ENCODE measurements at places on chromosomes 2 and 18.
A peak's percentile ranks its signal among the peaks of the same experiment; 100 is the strongest.

- no peak for DNase-seq
Observed at GRCh38 chr2:144466637-144467036, 53.3 kb downstream of the ZEB2 start.

- DNase-seq = no peak
Observed at GRCh38 chr2:171794918-171795317, 99.1 kb downstream of the SLC25A12 start.

- no peak for DNase-seq
Observed at GRCh38 chr2:64763126-64763525, 109.4 kb upstream of the SERTAD2 start.

DNA sequence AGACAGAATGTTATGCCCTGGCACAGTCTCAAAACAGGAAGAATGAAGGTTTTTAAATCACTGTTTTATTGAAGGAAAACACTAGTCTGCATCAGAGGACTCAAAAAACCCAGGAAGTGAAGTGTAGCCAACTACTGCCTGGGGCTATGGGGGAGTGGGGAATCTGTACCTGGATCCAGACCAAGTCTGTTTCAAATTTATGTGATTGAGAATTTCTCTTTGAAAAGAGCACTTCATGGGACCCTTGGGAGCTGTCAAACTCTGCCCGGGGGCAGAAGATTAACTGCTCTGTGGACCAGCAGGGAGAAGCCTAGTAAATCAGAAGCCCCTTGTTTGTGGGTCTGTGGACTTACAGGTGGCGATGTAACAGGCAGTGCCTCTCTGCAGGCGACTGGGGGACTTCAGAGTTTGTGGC is 45.3 kb upstream of the TANC1 start:
- no peak for DNase-seq

DNA sequence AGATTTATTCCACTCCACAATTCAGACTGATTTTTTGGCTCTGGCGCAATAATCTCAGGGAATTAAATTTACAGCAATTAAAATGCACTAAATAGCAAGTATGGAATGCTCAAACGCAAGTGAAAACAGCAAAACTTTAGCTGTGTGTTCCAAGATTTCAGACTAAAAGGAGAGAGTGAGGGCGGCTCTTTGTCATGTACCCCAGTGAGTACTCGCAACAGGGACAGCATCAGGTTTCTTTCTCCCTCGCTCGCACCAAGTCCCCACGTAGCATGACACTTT is 1.1 kb downstream of the ROCK2 start:
- DNase-seq = no peak

- no peak for DNase-seq
Observed at GRCh38 chr2:77147153-77147552, 375.0 kb downstream of the LRRTM4 start.

DNA sequence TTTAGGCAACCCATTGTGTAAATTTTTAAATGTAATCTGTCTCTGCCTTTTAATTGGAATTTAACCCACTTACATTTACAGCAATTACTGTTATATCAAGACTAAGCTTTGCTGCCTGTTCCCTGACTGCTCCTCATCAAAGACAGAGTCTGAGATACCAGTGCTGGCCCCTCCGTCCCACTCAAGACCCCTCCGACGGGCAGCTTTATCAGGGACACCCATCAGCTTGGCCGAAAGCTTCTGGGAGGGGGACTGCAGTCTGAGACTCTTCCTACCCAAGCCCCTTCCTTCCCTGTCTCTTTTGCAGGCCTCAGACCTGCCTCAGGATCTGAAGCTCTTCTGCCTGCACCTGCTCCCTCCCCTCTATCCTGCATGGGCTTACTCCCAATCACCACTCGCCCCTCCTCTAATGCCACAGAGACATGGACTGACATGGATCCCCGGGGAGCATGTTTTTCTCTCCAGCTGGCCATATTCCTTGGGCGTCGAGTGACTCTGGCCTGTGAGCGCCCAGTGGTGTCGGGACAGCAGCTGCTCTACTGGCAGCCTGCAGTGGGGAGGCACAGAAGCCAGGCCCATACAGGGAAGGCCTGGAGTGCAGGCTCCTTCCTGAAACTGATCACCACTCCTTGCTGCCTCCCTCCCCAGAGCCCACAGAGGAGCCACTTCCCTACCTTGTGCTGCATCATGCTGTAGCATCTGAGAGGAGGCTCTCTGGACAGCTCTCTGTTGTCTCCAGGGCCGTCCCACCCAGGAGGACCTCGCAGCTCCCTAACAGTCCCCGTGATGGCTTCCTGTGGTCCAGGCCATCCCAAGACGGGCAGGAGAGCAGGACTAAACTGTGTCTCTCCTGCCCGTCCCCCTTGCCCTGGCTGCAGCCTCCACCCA is 3.7 kb upstream of the KIF1A start:
- DNase-seq = no peak

DNA sequence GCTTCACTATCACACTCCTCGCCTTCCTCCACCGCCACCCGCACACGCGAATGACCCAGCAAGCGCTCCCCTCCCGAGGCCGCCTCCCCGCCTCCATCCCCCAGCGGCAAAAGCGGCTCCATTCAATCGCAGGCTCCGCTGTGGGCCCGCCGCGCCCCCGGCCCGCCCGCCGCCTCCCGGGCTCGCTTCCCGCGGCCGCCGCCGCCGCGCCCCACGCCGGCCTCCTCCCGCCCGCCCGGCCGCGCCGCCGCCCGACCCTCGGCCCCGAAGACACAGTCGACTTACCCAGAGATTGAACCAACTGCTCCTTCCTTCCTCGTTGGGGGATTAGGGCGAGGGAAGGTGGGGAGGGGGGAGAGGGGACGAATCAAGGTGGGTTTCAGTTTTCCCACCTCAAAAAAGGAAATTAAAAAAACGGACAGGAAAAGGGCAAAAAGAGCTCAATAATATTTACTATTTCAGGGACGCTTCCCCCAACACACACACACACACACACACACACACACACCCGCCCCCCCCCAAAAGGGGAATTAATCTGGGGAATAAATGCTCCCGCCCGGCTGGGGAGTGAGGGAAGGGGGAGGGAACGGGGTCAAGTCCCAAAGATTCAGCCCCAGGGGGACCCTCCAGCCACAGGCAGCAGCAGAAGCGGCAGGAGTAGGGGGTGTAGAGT is 743 bp downstream of the XPO1 start:
- DNase-seq = peak; percentile 41

DNA sequence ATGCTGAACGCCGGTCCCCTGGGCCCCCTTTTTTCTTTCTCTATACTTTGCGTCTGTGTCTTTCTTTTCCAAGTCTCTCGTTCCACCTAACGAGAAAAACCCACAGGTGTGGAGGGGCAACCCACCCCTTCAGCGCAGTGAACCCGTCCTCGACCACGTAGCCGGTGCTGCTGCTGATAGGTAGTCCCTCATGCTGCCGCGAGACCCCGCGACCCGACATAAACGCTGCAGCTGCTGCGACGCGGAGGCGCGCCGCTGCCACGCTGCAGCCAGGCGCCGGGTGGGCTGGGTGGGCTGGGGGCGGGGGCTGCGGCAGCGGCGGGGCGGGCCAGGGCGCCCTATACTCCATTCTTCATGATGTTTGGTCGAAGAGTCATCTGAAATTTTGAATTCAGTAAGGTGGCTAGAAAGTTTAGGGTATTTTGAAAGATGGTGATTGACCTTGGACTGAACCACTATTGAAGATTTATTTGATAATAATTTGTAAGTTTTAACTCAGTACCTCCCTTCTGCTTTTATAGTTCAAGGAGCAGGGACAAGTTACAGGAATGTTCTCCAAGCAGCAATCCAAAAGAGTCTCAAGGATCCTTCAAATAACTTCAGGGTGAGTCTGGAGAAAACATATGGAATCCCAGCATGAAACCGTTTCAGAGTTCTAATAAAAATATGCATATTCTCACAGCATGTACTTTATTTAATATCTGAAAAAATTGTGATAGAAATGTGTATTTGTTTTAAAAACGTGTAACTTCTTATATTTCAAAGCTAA is 24.1 kb downstream of the CFLAR start:
- DNase-seq = no peak

DNA sequence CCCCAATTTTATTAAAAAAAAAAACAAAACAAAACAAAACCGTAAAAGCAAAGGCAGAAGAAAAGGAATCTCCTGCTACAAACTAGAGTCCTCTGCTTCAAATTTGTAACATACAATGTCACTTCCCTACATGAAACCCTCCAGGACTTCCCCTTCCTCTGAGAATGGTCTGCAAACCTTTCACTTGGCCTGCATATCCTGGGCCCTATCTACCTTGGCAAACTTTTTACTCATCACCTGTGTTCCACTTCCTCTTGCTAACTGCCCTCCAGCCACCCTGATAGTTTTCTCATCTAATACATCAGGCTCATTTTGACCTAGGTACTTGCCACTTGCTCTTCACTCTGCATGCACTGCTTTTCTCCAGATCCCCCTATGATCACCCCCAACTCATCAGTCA is 255.5 kb downstream of the ETAA1 start:
- DNase-seq = no peak

DNA sequence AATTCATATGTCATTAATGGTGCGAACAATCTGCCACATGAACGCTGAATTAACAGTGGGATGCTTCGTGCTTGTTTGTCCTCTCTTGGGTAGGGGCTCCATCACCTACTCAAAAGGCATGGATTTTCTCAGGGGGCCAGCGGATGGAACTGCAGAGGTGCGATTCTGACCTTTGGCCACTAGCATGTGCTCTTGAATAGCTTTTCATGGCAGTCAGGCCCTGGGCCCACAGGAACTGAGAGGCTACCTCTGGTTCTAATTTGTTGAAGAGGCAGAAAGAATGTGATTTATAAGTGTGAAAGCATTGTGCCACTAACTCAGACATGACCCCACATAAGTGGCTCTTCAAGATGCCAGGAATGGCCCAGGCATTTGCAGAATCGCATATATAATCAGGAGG is 283.2 kb downstream of the INSIG2 start:
- no peak for DNase-seq

GRCh38 chr18:79400091-79400590 is 4.4 kb downstream of the NFATC1 start:
- peak; percentile 80 for DNase-seq

GRCh38 chr18:36045241-36045991 is 21.9 kb downstream of the RPRD1A start:
- no peak for DNase-seq
